ENCODE measurements at places on chromosomes 5 and 9.

DNA sequence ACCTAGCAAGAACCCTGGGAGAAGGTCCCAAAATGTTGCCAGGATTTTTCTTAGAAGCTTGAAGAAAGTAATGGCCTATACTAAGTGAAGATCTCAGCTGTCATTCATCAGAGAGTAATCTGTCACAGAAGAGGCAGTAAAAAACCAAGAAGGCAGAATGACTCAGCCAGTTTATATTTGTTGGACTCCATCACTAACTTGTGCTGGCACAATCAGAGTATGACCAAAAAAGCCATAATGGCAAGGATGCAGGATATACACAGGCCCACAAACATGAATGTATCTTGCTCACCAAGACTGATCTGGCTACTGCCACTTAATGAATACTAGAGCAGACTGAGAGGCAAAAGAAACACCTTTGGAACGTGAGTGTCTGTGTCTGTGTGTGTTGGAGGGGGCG is 104.0 kb upstream of the POU5F2 start:
- peak; percentile 13 for DNase-seq

DNA sequence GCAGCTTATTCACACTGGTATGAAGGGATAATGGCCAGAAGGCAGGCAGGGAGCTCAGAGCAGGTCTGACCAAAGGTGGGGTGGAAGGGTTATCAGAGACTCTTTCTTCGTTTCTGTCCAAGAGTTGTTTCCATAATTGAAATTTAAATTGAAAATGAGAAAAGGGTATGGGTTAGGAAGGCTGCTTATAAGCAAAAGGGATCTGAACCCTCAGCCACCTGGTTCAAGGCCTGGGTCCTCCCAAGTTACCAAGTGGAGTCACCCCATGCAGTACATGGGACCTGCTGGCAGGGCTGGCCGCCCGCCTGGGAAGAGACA is 17.8 kb downstream of the EEIG1 start:
- no peak for DNase-seq

GRCh38 chr5:79050498-79050897 is 19.0 kb downstream of the DMGDH start:
- DNase-seq: no peak

DNA sequence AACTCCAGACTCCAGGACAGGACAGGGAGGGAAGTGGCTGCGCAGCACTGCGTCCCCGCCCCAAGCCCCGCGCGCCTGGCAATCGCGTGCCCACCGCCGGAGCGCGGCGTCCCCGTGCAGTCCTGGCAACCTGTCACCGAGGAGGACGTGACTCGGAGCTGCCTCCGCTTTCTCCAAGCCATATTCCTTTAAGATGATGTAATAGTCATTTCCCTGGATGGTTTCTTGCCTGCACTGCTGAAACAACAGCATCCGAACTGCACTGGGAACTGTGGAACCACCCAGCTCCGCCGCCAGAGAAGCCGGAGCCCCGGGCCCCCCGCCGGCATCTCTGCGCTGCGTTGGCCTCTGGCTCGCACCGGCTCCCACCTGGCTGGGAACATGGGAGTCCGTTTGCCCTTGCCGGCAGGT is 34.5 kb downstream of the KCTD16 start:
- DNase-seq: no peak

- DNase-seq: no peak
Measured at GRCh38 chr5:34498572-34498971, 157.6 kb upstream of the RAI14 start.

DNA sequence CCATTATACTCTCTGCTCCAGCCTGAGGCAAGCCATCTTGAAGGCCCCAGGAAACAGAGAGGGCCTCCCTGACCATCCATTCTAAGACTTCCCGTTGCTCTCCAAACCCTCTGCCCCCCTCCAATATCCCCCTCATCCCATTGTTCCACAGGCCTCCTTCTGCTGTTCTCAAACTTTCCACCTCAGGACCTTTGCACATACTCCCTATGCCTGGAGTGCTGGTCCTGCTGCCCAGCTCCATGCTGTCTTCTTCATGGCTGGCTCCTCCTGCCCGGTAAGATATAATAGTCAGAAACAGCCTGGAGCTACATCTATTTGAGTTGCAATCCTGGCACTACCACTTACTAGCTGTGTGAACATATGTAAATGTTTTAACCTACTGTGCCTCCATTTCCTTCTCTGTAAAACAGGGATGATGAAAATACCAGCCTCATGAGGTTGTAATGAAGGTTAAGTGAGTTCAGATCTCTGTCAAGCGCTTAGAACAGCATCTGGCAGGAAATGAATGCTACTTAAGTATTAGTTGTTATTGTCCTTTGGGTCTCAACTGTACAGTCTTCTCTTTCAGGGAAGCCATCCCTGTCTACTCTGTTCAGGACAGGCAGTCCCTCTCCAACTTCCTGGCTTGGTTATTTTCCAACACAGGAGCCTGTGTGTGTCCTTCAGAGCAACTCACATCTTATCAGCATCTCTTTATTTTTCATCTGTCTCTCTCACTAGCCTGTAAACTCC is 45.8 kb downstream of the TMOD1 start:
- no peak for DNase-seq

DNA sequence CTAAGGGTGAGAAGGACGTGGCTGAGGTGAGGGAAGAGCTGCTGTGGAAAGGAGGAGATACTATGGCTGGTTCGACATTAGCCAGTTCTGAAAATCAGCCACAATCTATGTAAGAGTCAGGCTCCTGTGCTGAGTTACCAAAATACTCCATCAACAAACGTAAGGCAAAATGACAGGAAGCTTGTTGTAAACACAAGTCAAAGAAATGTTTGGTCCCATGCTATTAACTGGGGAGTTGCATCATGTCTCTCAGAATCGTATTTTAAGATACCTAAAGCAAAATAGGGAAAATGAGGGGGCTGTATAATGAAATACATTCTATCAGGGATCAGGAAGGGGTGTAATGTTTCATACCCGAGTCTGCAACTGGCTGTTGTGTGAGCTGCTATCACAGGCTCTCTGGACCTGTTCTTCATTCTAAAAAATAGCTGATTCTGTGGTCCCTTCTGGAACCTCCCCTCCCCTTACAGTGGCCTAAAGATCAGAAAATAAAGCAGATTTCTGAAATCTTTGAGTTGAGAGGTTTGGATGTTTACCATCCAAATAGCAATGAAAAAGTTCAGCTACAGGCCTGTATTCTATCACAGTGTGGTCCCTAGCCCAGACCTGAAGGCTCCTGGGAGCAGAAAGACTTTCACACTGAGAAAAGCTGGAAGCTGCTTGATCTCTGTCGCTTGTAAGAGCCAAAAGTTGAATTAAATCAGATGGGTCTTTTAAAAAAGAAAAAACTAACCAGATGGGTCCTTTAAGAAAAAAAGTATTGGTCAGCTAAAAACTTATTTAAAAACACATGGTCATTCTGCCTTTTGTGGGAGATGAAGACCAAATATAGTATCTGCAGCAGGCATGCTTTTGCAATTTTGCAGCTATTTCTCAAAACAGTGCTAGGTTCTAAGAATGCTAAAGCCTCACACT is 97.8 kb upstream of the SMC5 start:
- no peak for DNase-seq

GRCh38 chr9:107545036-107545435 is 55.5 kb upstream of the KLF4 start:
- no peak for DNase-seq
